ENCODE measurements at places on chromosomes 13 and 19. TPM values are rescaled to one million over a fixed set of nuclear protein-coding genes. Genes with fewer than 3 reads are reported as not detected.

- H3K36me3 ChIP-seq, result no peaks in the 10 kb centered on the region
- no peak overlapping the region for H3K27ac ChIP-seq
- H3K27me3 ChIP-seq, result no peaks in the 10 kb centered on the region
- H3K4me1 ChIP-seq, result no peaks in the 10 kb centered on the region
These were observed 12.2 kb downstream of the ABCC4 start for GRCh38 chr13:95289020-95289444.

DNA sequence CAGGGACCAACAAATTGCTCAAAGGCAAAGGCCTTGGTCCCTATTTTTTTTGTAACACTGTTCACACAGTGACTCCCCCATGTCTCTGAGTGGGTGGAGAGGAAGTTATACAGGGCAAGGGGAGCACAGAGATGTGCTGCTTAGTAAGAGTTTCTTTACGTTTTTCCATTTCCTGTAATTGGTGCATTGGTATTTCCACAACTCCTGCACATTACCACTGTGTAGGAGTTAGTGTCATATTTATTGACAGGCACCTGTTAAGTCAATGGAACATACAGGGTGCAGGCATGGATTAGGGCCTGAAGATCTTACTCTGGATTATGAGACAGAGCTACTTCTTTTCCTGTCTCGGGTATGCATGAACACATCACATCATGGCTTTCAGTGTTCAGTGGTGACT, 45.2 kb downstream of the SOX21 start:
- no peak overlapping the region for H3K4me3 ChIP-seq
- no peak for DNase-seq
- peaks cover 3% of the 10 kb centered on the region for H3K27me3 ChIP-seq
- H3K27ac ChIP-seq, result no peak overlapping the region
- no peaks in the 10 kb centered on the region for H3K4me1 ChIP-seq

Gene NLRP11
- total RNA-seq, result 0.02 TPM

Gene SYDE1
- 4.3 TPM for total RNA-seq

DNA sequence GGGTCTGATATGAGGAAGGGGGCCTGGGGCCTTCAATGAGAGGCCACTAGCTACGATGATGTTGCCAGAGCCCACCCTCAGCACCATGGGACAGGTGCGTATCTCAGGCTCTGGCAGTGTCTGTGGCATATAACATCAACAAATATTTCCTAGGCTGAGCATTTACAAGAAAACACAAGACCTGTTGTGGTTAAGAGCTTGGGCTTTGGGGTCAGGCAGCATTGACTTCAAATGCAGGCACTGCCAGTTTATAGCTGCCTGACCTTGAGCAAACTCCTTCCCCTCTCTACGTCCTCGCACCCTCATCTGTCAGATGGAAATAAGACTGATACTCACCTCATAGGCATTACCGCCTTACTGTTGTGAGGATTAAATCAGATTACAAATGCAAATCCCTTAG, 156.0 kb downstream of the KATNAL1 start:
- DNase-seq, result no peak
- H3K4me3 ChIP-seq, result no peak overlapping the region
- H3K4me1 ChIP-seq, result no peaks in the 10 kb centered on the region
- H3K36me3 ChIP-seq, result no peaks in the 10 kb centered on the region
- no peak overlapping the region for H3K27ac ChIP-seq
